ENCODE measurements at places on chromosomes 2 and 18. TPM values are rescaled to one million over a fixed set of nuclear protein-coding genes. Genes with fewer than 3 reads are reported as not detected.

DNA sequence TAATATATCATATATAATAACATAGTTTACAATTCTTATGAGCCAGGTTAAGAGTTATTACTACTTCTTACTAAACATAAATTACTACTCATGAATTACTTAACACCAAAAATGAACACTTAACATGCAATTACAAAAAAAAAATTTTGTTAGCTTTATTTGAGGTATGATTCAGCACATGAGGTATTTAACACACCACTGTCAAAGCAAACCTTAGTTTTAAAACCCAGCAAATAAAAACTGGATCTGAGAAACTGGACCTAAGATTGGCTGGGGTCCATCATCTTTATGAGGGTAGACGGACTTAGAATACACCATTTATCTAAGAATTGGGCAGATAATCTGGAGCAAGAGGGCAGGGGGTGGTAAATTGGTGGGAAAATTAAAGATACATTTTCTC, 81.8 kb upstream of the CREB1 start:
- DNase-seq = no peak

DNA sequence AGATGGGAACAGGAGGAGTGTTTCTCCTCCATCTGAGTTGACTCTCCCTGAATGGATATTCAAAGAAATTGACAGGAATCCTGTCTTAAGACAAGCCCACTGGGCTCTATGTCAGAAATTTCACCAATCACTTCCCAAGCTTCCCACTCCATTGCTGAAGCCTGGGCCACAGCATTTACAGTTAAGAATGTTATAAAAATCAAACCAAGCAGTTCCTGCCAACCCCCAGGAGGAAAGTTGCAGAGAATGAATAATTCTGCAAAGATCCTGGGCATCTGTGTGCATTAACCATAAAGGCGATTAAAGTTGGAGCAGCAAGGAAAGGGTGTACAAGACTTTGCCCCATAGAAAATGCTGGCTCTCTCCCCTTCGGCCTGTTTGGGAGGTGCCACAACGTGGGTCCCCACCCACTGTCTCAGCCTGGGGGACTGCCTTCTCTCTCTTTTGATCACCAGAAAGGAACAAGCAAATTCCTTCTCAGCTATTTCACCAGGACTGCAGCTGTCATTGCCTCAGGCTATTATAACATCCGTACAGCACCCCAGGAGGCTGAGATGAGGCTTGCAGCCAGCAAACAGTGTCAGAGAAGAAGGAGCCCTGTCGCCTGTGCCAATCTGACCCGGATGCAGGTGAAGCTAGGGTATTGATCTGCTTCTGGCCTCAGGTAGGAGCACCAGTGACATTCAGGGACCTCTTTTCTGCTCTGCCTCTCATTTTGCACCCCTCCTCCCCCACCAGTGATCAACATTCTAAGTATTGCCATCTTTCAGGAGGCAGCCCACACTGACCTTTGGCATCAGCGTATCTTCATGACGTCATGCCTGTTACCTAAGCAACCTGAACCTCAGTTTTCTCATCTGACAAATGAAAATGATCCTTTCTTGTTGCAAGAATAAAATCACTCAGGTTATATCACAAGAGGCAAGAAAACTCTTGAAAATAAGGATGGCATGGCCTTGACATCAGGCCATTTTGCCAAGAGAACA, 219.0 kb downstream of the SH3BP4 start:
- DNase-seq = no peak

Gene ABCG5
- total RNA-seq = not detected

- no peak for DNase-seq
These were observed 25.6 kb upstream of the PRLH start for GRCh38 chr2:237540823-237541222.

DNA sequence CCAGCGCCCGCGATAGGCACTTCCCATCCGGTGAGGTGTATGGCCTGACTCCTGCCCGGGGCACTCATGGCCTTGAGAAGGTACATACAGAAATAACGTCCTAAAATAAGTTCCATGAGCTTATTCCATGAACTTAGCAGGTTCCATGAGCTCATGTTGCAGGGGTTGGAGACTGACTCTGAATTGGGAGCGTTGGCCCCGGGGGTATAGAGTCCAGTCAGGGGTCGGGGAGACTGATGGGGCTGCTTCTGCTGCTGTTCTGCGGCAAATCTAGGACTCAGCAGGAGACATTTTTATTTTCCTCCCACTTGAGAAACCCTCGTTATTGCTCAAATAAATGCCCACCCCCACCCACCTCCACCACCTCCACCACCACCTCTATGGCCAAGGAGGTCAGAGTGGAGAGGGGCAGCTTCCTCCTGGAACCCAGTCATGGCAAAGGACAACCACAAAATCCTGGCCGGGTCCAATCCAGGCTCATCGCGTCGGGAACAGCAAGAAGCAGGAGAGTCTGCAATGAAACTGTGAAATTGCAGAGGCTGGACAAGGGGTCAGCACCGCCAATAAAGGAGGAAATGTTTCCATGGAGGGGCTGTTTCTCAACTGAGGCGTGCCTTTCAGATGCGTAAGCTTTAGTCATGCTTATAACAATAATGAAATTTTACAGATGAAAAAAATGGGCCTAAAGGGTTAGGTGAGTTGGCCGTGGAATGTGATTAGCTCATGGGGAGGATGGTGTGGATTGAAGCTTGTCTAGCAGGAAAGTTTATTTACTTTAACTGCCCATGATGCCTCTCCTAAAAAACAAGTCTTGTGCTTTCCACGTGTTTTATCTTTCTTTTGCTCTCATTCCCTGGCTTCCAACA, 136.6 kb upstream of the ALKAL2 start:
- DNase-seq = no peak

Gene CFAP221
- total RNA-seq = not detected

Gene COQ10B
- 47.7 TPM for total RNA-seq

Gene AFF3
- 6.0 TPM for total RNA-seq

Gene RAB17
- total RNA-seq = not detected

- DNase-seq = no peak
These were observed 97.1 kb downstream of the ZBTB7C start for GRCh38 chr18:48312066-48312465.

DNA sequence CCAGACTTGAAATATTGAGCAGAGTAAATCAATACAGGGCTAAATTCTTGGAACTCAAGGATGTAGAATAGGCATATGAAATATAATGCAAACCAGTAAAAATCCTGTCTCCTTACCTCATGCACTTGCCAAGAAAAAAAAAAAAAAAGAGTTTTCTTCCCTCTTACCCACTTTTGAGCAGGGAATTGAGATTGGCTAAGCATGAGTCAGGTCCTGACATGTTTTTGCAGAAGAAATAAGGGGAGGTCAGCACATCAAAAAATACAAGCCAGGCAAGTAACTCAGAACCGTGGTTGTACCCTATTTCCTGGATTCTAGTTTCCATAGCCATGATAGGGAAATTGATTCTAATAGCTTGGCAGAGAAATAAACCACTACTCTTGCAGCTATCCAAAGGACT, 1526.7 kb downstream of the LRP1B start:
- no peak for DNase-seq

Gene AQP12A
- not detected for total RNA-seq

GRCh38 chr18:77081390-77081778, 51.2 kb downstream of the MBP start:
- DNase-seq = no peak

DNA sequence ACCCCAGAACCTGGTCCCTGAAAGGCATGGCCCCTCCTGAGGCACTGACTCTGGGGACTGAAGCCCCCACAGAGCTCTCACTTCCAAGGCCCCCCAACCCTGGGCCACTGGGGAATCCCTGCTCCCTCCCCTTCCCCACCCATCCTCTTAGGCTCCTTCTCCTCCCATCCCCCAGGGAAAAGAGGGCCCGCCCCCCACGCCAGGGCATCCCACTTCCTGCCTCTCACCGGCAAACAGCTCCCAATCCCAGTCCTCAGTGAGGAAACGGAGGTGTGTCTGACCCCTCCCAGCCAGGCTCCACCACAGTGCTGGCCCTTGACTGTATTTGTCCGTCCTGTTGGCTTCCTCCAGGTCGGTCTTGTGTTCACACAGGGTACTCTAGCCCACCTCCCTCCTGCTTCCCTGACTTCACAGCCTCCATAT, 35.0 kb upstream of the PTMA start:
- DNase-seq = no peak

GRCh38 chr2:216633616-216634369, 573 bp downstream of the IGFBP2 start:
- DNase-seq = no peak

Gene NPHP1
- 2.4 TPM for total RNA-seq

DNA sequence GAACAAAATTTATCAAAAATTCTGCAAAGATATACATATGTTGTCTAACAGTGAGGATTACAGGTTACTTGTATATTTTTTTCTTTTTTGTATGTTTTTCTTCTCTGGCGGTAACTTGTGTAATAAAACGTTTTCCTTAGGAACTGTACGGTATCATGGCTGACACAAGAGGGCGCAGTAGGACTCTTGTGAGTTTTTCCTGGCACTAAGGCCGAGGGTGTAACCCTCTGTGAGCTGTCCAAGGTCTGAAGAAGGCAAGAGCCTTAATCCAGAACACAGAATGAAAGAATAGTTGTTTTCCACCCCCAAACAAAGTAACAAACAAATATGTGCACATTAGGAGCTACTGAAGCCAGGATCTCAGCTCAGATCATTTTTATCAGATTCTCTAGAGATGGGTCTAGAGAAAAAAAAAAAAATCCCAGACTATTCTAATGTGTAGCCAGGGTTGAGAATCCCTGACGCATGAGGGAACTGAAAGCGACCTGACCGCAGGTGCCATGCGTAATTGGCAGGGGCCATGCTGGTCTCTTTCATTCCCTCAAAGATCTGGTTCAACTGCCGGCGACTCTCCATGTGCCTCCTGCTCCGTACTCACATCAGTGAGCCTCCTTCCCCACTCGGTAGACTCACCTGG, 27.0 kb downstream of the TMEM200C start:
- DNase-seq = no peak

DNA sequence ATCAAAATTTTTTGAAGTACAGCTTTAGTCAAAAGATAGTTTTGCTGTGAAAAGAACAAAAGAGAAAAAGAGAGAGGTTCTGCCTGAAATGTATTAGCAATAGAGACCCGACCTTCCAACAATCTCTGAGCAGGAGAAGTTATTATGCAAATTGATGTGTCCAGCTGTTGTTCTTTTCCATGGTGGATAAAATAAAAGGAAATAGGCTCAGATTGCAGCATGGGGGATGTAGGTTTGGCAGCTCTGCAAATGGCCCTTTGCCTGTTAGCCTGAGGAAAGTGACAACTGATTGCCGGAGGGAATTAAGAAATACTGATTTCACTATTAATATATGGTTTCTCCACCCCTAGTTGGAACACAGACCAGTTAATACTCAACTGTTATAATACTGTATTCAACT, 1283.2 kb upstream of the NXPH2 start:
- DNase-seq = no peak

GRCh38 chr18:34357944-34358580, 133.3 kb upstream of the NOL4 start:
- no peak for DNase-seq

Gene TMEM247
- not detected for total RNA-seq

DNA sequence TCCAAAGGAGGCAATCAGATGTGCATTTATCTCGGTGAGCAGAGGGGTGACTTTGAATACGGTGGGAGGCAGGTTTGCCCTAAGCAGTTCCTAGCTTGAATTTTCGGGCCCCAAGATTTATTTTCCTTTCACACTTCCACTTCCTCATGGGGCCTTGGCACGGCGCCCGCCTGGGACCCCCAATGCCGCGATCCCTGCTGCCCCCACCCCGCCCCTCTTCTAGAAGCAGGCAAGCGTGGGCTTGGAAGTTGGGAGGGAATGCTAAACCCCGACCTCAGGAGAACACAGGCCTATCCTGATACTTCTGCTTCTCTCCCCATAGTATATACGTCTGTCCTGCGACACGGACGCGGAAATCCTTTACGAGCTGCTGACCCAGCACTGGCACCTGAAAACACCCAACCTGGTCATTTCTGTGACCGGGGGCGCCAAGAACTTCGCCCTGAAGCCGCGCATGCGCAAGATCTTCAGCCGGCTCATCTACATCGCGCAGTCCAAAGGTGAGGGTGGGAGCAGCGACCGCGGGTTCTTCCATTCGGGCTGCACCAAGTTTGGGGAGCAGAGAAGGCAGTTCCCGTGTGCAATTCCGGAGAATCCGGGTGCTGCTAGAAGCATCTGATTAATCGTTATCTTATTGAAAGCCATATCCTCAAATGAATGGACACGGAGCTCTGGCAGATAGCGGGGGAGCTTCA, 21.6 kb downstream of the TRPM8 start:
- no peak for DNase-seq

Gene MALT1
- total RNA-seq = 18.5 TPM

DNA sequence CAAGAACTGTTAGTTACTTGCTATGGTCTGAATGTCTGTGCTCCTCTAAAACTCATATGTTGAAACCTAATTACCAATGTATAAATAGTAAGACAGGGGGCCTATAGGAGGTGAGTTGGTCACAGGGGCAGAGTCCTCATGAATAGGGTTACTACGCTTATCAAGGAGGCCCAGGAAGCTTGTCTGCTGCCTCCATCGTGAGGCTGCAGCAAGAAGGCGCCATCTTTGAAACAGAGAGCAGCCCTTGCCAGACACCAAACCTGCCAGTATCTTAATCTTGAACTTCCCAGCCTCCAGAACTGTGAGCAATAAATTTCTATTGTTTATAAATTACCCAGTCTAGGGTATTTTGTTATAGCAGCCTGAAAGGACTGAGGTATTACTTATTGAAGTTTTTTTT, 79.1 kb downstream of the TGIF1 start:
- DNase-seq = no peak

GRCh38 chr2:159128191-159128590, 158.3 kb downstream of the WDSUB1 start:
- DNase-seq = no peak

DNA sequence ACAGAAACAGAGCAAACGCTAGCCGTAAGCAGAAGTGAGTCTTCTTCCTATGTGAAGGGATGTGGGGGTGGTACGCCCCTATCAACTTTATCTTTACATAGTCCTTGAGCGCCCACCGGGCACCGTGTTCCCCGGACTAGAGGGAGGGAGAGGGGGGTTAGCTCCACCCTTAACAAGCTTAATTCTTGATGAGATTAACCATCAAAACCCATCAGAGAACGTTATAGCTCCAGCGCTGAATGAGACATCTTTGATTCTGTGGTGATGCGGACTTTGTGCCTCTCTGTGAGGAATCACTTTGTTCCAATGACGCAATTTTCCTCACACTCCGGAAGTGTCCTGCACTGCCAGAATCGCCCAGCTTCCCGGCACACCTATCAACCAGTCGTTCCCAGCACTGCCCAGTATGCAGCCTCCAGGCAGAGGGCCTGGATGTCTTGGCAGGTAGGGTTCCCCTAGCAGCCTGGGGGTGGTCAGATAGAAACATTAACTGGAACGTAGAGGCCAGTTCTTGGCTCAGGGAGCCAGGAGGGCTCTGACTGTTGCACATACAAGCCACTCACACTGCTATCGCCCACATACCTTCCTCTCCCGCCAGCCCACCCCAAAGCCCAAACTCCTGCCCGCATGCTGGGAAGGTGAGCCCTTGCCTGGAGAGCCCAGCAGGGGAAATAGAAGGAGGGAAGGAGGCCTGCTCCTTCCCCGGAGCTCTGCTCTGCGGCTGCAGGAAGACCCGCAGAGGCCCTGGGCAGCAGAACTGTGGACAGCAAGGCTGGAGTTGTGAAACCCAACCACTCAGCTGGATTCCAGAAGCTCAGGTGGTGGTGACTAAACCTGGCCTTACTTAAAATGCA, 1.9 kb upstream of the ODC1 start:
- DNase-seq = no peak

Gene ZC3H8
- total RNA-seq = 13.0 TPM
